ENCODE measurements at places on chromosomes 3 and 15. TPM values are rescaled to one million over a fixed set of nuclear protein-coding genes. Genes with fewer than 3 reads are reported as not detected.

Gene TTLL13
- polyA plus RNA-seq: 0.07 TPM

Gene UNC13C
- not detected for polyA plus RNA-seq

Gene CORO2B
- 16.1 TPM for polyA plus RNA-seq

- DNase-seq: no peak
Observed at GRCh38 chr3:56884387-56884786, 82.6 kb upstream of the ARHGEF3 start.

DNA sequence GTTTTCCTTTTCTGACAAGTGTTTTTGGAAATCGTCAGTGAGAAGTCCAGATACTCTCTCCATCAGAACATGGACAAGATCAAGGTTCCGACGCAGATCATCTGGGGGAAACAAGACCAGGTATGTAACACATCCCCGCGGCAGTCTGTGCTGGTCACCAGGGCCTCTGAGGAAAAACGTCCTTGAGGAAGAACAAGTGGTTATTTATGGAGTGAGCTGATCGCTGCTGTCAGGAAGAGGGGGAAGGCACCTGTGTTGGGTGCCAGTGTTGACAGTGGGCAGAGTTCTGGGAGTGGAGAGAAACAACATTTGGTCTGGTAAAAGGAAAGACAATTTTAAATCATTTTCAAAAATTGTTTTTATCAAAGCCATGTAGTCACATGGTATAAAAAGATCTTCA lies 20.7 kb upstream of the RPP14 start:
- no peak for DNase-seq

DNA sequence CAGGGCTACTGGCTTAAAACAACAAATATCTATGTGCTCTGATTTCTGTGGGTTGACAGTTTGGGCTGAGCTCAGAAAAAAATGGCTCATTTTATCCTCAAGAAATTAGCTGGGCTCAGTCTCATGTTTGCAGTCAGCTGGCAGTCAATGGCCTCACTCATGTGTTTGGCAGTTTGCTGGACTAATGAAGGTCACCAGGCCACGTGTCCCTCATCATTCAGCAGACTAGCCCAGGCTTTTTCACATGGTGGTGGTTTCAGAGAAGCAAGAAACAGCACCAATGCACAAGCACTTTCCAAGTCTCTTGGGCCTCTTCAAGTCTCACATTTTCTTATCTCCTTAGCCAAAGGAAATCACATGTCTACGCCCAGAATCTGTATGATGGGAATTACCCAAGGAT lies 478.3 kb upstream of the PPP2R3A start:
- DNase-seq: no peak

GRCh38 chr15:59725151-59725486 lies 36.0 kb upstream of the BNIP2 start:
- DNase-seq: no peak

DNA sequence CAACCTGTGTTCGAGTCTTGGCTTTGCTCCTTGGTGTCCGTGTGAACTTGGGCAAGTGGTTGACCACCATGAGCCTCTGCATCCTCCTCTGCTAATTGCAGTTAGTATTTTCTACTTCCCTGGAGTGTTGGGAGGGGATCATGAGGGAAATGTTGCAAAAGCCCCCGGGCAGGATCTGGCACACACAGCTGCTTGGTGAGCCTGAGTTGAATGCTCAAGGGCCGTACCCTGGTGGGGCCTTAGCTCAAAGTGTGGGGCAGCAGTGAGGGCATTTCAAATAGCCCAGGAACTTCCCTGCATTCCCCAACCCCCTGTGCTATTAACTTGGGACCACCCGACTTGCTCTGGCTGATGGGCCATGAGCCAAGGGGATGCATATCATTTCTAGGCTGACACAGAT lies 94.9 kb upstream of the SLC6A11 start:
- no peak for DNase-seq

GRCh38 chr3:126934031-126934531 lies 48.8 kb upstream of the PLXNA1 start:
- no peak for DNase-seq

Measured in AG04450 (cell line).